ENCODE measurements at places on chromosomes 7 and 10.
A peak's percentile ranks its signal among the peaks of the same experiment; 100 is the strongest.

DNA sequence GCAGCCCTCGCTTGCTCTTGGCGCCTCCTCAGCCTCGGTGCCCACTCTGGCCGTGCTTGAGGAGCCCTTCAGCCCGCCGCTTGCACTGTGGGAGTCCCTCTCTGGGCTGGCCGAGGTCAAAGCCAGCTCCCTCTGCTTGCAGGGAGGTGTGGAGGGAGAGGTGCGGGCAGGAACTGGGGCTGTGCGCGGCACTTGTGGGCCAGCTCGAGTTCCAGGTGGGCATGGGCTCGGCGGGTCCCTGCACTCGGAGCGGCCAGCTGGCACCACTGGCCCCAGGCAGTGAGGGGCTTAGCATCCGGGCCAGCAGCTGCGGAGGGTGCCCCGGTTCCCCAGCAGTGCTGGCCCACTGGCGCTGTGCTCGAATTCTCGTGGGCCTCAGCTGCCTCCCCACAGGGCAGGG is 152.1 kb upstream of the SEMA3C start:
- no peak for DNase-seq

DNA sequence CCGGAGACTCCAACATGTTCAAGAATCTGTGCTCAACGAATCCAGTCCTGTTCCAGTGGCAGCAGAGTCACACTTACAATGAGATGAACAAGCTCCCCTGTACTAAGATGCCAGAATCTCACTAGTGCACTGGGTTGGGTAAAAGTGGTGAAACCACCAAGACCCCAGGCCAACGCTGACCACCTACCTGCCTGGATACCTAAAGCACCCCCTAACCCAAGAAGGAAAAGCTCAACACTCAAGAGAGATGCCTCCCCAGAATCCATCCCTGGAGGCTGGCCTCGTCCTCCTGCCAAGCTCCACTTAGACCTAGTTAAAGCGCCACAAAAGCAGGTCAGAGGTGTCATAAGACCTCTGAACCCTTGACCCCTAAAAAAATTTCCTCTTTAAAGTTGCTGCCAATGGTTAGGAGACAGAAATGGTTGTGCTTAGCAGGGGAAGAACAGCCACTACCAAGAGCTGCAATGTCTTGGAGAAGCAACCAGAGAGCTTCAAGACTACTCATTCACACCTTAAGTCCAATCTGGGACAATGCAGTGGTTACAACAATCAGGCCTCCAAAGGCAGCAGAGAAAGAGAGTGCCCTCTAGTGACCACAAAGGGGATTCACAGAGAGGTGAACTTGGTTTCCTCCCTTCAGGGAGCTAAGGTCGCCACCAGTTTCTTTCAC is 94.6 kb upstream of the MACROH2A2 start:
- DNase-seq = peak; percentile 41

DNA sequence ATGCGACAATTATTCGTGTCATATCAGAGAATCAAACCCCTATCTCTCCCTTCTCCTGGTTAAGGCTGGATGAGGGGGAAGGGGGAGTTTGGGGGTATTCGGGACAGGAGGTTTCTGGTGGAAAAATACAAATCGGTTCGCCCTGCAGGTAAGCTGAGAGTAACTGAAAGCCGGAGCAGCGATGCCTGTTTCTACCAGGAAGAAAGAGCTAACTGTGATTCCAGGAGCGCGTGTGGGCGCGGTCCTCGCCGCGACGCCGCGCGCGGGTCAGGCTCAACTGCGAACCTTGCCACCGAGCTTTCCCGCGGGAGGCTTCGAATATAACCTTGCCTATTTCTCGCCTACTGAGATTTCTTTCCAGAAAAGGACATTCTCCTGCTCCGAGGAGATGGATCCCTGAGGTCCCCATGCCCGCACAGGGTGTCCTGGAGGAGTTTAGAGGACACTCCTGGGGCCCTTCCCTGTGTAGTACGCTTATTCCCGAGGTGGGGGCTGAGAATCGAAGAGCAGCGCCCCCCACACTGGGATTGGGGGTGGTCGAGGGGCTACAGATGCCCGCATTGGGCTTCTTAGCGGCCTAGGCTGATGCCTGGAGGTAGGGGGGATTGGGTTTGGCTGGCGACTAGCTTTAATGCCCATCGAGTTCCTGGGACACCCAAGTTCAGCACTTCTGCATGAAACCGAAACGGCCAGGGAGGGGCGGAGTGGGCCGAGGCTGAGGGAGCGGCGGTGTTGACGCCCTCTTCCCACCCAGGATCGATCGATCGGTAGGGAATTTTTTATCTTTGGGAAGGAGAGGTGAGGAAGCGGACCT is 13.0 kb upstream of the DLX6 start:
- no peak for DNase-seq

DNA sequence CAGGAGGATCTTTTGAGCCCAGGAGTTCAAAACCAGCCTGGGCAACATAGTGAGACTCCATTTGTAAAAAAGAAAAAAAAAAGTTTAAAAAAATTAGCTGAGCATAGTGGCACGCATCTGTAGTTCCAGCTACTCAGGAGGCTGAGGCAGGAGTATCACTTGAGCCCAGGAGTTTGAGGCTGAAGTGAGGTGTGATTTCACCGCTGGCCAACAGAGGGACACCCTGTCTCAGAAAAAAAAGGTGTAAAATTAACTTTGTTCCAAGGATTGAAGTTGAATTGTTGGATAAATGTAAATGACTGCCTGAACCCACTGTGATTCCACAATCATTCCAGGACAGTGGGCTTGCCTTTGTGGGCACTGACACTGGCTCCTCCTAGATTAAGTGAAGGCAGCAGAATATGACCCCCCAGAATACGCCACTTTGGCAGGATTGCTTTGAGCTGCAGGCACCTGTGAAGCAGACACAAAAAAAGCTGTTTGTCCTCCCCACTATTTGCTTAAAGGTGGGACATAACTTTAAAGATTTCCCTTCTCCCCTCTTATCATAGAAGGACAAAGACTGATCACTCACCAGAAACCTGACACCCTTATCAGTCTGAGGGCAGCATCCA is 57.2 kb upstream of the FOXI2 start:
- no peak for DNase-seq

DNA sequence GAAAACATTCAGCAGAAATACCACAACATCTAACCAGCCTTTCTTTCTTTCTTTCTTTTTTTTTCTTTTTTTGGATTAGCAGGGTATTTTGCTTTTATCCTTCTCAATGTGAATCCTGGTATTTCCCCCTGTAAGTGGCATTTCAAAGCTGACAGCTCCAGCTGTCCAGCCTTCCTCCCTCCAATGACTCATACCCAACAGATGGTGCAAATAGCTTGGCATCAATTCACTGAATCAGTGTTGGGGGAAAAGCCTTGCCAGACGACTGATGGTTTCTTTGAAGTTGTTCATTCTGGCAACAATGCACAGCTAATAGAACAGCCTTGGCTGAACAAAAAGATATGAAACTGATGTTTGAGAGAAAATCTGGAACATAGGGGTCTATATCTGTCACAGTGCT is 316.8 kb upstream of the STEAP1 start:
- DNase-seq = no peak

GRCh38 chr7:157703534-157704195 is 366.9 kb downstream of the DNAJB6 start:
- DNase-seq = peak; percentile 41

DNA sequence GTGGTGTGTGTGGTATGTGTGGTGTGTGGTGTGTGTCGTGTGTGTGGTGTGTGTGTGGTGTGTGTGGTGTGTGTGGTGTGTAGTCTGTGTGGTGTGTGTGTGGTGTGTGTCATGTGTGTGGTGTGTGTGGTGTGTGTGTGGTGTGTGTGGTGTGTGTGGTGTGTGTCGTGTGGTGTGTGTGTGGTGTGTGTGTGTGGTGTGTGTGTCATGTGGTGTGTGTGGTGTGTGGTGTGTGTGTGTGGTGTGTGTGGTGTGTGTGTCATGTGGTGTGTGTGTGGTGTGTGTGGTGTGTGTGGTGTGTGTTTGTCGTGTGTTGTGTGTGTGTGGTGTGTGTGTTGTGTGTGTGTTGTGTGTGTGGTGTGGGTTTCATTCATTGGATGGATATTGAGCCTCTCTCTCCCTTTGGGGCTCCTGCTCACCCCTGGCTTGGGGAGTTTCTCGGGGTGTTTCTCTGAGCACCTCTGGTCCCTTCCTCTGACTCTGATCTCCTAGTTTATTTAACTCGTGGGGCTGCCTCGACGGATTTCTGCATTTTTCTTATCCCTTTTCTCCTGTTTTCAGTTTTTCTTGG is 145.8 kb downstream of the DNAJB6 start:
- no peak for DNase-seq

DNA sequence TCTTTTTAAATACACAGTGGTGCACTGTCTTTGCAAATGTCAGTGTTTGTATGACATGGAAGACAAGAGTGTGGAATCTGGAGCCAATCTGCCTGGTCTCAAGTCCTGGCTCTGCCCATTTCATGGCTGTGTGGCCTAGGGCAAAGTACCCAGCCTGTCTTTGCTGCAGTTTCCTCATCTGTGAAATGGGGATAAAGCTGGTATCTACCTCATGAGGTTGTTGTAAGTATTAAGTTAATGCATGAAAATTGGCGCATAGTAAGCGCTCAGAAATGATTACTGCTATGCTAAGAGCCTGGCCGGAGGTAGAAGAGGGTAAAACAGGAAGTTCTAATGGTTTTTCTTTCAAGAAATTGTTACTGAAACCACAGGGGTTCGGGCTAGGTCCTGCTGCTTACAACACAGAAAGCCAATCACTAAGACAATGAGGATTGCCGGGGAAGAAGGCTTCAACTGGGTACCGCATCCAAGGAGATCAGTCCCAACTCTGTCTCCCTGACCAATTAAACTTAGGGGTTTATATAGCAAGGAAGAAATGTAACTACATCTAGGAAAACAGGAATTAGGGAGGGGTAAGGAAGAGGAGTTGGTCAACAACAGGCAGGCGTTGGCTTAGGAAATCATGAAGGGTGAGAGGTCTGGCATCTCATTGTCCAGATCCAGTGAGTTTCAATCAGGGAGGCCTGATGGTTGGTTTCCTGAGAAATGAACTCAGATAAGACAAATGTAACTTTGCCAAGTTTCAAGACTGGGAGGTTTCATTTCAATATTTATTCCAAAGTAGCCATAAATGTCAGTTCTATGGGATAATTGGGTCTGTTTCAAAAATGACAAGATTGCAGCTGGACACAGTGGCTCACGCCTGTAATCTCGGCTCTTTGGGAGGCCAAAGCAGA is 57.0 kb downstream of the CHST3 start:
- no peak for DNase-seq

DNA sequence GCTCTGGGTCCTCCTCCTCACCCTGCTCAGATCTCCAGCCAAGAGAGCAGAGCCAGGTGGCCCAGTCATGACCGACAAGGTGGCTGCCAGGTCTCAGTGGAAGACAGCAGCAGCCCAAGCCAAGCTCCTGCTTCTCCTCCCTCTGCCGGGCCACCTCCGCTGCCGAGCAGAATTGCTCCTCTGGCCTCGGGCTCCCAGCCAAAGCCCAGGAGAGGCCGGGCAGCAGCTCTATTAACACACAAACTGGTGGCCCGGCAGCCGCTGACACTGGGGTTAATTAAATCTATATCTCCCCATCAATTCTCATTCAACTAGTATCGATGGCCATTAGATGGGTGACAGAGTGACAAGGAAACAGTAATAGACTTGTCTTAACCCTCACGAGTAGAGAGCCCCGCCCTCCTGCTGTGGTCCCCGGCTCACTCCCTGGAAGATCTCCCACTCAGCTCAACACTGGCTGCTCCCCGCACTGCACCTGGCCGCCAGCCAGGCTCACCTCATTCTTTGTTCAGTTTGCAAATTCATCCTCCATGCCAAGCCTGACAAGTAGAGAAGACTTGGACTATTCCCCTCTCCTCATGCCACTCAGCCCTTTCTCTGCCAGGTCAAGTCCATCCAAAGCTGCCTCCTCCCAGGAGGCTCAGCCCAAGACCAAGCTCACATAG is 74.1 kb upstream of the UNC5B start:
- no peak for DNase-seq

DNA sequence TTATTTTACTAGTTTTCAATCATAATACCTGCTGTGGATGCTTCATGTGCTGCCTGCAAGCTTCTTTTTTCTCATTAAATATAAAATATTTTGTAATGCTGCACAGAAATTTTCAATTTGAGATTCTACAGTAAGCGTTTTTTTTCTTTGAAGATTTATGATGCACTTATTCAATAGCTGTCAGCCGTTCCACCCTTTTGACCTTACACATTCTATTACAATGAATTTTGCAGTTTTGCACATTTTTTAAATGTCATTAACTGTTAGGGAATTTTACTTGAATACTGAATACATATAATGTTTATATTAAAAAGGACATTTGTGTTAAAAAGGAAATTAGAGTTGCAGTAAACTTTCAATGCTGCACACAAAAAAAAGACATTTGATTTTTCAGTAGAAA is 103.0 kb downstream of the PTEN start:
- no peak for DNase-seq

- DNase-seq = no peak
These were observed 76.0 kb downstream of the GPR141 start for GRCh38 chr7:37759526-37759925.

DNA sequence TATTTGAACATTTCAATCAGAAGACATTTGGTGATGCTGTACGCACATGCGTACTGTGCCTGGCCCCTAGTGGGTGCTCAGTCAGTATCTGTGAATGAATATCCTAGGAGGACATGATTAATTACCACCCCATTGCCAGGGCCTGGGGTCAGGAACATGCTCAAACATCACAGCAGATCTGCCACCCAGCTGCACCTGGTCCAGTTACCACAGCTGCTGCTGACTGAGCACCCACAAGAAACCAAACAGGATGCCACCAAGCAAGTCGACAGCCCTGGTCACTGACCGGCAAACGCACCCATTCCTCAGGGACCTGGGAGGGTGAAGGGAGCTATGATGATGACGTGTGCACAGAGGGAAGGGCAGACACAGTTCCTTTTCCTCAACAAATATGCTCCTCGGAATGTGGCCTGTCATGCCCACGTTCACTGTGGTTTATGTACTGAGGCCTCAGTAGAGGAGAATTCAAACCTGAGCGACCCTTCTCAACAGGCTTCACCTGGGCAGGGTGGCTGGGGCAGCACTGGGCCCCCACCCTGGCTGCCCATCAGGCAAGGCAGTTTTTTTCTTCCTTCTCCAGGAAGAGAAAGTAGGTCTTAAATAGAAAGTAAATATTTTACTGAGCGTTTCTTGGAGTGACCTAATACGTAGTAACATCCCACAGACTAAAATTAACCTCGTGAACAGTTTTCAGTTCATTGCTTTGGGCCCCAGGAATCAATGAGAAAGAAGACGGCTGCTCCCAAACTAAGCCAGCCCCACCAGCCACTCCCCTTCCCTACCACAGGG is 13.4 kb downstream of the CTBP2 start:
- DNase-seq = no peak

DNA sequence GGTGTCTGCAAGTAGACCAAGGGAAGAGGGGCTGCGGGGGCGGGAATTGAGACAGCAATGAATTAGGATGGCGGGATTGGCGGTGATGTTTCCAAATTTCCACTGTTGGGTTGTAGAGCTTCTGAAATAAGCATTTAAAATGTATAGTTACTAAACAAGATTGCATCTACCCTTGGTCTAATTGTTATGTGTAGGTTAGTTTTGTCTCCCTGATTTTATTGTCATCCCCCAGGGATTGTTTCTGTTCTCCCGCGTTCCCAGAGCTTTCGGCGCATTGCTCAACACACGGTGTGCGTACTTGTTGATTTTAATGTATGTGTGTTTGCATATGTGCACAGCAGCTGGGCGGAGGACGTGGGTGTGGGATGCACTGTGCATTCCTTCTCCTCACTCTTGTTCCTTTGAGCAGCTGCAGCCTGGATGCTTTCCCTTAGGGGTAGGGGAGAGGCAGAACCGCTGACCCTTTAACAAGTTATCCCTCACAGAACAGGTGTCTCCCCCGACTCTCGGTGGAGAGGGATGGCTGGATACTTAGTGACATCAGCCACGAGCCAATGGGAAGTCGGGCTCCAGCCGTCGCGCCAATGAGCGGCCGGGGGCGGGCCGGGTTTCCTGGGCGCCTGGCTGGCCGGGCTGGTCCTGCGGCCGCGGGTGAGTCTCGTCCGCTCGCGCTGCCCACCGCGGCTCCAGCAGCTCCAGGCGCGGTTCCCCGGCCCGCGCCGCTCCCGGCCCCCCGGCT is at the start of gene TSPAN33:
Gene TSPAN33 (plus strand): TSS at position 613 of the 739 bp plus-strand sequence. CDS start 274 bp downstream, outside the sequence.
- peak; percentile 87 for DNase-seq

Measured in sciatic nerve (tissue), 2 donors.